ENCODE measurements at places on chromosomes 16 and 17. TPM values are rescaled to one million over a fixed set of nuclear protein-coding genes. Genes with fewer than 3 reads are reported as not detected.
A peak's percentile ranks its signal among the peaks of the same experiment; 100 is the strongest.

GRCh38 chr17:17348872-17349723 lies 45.9 kb downstream of the NT5M start:
- no peak for DNase-seq

- no peak for DNase-seq
Measured at GRCh38 chr16:12315330-12316136, 339.0 kb downstream of the SNX29 start.

DNA sequence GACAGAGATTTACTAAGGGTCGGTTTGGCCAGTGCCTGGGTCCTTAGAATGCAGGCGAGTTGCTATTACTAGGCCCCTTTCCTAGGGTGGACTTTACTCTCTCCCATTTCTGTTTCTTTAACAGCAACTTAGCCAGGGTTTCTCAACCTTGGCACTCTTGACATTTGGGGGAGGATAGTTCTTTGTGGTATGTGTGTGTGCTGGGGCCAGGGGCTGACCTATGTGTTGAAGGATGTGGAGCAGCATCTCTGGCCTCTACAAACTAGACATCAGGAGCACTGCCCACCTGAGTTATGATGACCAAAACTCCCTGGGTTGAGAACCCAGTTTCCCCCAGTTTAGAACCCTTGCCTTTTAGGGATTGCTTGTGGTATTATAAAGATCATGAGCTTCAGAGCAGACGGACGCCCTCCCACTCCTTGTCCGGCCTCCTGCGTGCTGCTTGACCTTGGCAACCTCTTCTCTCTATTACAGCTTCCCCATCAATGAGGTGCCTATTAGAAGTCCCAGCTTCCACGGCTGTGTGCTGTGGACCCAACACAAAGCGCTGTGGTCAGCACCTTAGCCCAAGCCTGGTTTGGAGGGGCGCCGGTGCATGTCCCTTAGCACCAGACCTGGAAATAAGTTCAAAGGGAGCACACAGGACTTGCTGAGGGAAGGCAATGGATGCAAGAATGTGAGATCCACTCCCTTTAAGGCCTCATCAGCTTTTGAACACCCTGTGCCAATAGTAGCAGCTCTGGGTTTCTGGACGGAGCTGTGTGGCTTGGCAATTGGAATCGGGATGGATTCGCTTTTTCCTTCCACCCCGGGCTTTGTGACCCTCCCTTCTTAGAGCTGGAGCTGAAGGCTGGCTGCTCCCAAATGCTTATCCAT lies 239.2 kb upstream of the MAF start:
- DNase-seq, result peak; percentile 59

- no peak for DNase-seq
Measured at GRCh38 chr16:55264949-55265348, 59.1 kb upstream of the IRX6 start.

- no peak for DNase-seq
Measured at GRCh38 chr16:4987580-4988374, 29.6 kb downstream of the SEC14L5 start.

DNA sequence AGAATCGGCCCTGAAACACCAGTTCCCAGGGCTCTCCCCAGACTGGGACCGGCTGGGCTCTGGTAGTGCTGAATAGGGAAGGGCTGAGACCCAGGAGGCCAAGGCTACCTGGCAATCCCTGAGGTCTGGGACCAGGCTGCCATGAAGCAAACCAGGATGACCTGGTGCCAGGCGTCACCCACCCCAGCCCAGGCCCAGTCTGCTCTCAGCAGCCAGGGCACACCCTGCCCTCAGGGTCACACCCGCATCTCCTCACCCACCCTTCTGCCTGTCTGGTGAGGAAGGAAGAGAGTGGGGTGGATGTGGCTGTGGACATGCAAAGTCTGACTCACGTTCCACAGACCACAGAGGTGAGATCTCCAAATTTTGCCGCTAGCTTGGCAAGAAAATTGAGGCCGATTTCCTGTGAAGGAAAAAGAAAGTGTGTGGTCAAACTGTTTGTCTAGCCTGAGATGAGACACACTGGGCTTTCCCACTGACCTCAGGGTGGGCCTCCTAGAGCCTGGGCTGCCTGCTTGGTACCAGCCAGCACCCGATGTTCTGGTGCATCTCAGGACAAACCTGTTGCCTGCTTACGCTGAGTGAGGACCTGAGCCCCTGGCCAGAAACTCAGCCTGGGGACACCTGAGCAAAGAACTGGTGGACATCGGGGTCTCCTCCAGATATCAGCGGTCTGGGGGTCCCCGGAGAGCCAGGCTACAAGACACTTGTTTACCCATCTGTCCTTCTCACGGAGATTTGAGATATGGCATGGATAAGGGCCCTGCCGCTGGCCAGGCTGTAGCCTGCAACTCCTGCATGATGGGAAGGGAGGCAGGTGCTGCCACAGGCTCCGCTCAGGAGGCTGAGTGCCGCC lies 6.3 kb upstream of the RAB37 start:
- no peak for DNase-seq

DNA sequence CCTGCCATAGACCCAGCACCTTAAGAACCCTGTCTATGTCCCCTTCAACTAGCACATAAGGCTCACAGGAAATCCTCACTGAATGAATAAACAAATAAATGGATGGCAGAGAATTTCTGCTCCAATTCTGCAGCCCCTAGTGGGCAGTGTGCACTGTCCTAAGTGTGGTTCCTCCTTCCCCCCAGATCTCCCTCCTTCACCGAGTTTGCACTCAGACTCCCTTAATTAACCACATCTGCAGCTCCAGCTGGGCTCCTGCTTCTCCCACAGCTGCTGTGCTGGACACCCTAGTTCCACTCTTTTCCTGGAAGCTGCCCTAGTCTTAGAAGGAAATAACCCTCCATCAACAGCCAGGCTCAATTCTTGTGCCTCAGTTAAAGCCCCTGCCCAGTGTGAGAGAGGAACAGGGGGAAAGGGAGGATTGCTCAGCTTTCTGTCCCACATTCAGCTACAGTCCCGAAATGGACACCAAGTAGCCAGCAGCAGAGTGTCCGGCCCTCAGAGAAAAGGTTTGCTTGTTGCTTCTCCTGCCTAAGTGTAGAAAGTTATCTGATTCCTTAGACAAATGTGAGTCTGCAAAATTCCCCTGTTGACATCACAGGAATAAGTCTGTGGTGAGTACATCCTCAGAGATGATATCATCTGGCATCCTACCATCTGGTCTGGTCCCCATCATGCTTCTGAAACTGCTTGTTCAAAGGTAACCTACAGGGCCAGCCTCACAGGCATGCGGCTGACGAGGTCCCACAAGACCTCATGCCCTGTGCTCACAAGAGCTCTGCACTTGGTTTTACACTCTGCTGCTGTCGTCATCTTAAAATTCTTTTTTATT lies 12.3 kb downstream of the LRRC3C start:
- peak; percentile 27 for DNase-seq

GRCh38 chr16:22214889-22215288 lies 8.8 kb downstream of the EEF2K start:
- DNase-seq, result no peak

Gene USP10
- polyA plus RNA-seq, result 91.2 TPM

Gene CLEC18B
- 1.2 TPM for polyA plus RNA-seq
